ENCODE measurements at places on chromosomes 6 and 20. TPM values are rescaled to one million over a fixed set of nuclear protein-coding genes. Genes with fewer than 3 reads are reported as not detected.

Gene FLOT1
- 94.5 TPM for total RNA-seq

GRCh38 chr20:63974402-63975200 is 4.8 kb downstream of the SAMD10 start:
- no peak overlapping the region for H3K27ac ChIP-seq
- H3K4me1 ChIP-seq: peaks cover 5% of the 10 kb centered on the region
- H3K4me3 ChIP-seq: no peak overlapping the region

DNA sequence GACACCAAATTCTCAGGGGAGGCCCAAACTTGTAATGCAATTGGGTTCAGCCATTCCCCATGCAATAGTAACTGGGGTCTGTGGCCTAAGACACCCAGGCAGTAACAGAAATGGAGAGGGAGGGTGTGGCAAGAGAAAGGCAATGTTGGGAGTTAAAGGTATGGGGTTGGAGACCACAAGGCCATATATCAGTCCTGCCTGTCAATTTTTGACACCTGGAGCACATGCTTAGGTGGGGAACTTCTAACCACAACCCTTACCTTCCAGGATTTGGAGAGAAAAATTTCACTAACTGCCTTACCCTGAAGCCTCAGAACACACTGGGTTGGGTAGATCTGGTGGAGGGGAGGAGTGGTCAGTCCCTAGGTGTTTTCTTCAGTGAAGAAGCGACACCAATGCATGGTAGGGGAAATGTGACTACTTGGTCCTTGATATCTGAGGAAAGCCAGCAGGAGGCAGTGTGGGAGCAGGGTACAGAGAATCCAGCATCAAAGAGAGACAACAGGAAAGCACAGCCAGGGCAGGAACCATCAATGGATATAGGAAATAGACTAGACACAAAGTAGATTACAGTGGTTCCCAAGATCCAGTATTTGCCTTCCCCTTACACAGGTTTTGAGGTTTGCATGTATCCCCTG is 6.8 kb upstream of the USP49 start:
- peaks cover 4% of the 10 kb centered on the region for H3K4me1 ChIP-seq
- H3K4me3 ChIP-seq: no peak overlapping the region
- peak; percentile 44 for DNase-seq
- peaks cover 5% of the 10 kb centered on the region for H3K36me3 ChIP-seq

Gene ZNF76
- total RNA-seq: 18.1 TPM

Gene ACOT13
- total RNA-seq: 17.4 TPM

- 0 out of 2 replicates have a peak, but pooled peaks cover 4% of the 10 kb centered on the region for H3K27me3 ChIP-seq
- peak; percentile 74 for DNase-seq
- H3K36me3 ChIP-seq: no peaks in the 10 kb centered on the region
- H3K27ac ChIP-seq: no peak overlapping the region
- H3K4me1 ChIP-seq: no peaks in the 10 kb centered on the region
- no peak overlapping the region for H3K4me3 ChIP-seq
Measured at GRCh38 chr6:131929264-131929663, 21.9 kb downstream of the CCN2 start.

DNA sequence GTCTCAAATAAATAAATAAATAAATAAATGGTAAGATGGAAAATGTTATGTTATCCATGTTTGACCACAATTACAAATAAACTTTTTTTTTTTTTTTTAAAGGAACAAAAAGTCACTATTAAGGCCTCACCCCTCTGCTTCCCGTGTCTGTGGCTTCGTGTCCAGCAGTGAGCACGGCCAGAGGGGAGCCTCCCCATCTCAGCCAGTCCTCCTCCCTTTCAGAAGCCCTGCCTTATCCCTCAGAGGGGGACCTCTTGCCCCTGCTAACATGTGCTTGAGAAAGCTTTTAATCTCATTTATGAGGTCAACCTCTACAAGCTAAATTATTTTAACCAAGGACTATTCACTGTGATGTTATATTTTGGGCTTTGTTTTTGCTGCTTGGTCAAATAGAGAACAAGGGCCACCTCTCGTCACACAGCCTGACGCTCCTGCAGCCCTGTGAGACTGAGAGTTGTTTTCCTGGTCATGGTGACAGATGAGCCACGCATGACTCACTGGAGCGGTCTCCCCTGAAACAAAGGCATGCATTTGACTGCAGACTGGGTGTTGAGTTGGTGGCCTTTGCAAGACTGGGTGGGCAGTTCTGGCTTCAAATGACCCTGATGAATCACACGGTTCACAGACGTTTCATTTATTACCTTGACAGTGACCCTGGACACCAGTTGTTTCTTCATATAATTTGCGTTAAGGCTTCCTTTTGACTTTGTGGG is 131.8 kb downstream of the TIAM2 start:
- peaks cover 21% of the 10 kb centered on the region for H3K4me1 ChIP-seq
- DNase-seq: no peak

DNA sequence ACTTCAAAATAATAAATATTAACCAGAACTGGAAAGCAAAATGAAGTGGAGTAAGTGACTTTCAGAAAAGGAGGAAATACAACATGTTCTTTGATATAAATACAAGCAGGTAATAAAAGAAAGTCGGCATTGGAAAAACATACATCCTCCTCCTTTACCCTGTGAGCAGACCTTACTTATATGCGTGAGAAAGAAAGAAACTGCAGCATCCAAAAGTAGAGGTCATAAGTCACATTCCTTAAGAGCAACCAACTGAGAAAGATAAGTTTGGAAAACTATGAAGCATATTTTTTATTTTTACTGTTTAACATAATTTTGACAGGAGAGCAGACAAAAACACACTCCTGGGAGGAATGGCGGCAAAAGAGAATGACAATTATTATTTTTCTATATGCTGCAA is 155.5 kb downstream of the HACE1 start:
- no peak overlapping the region for H3K4me3 ChIP-seq
- H3K4me1 ChIP-seq: no peaks in the 10 kb centered on the region
- H3K36me3 ChIP-seq: no peaks in the 10 kb centered on the region
- no peak for DNase-seq
- no peaks in the 10 kb centered on the region for H3K27me3 ChIP-seq

DNA sequence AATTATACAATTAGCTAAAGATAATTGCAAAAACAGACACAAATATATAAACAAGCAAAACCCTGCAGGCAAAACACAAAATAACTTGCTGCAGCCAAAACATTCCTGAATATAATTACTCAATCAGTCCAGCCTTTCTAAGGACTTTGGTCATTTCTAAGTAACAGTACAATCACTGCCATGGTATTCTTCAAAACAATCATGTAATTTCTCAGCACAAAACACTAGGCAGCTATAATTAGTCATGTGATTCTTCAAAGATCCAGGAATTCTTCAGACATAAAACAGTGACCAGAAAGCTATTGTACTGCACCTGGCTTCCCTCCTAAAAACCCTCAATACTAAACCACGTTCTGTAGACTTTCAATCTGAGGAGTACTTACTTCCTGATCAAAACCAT is 881.1 kb downstream of the EPHA7 start:
- H3K27ac ChIP-seq: no peak overlapping the region
- H3K27me3 ChIP-seq: no peaks in the 10 kb centered on the region
- H3K4me1 ChIP-seq: 0 out of 2 replicates have a peak, but pooled peaks cover 4% of the 10 kb centered on the region
- no peak for DNase-seq
- no peaks in the 10 kb centered on the region for H3K36me3 ChIP-seq
- no peak overlapping the region for H3K4me3 ChIP-seq

- H3K4me1 ChIP-seq: peaks cover 5% of the 10 kb centered on the region
- DNase-seq: no peak
- no peak overlapping the region for H3K27ac ChIP-seq
- H3K27me3 ChIP-seq: no peaks in the 10 kb centered on the region
Measured at GRCh38 chr20:44690781-44691423, 24.3 kb upstream of the CCN5 start.

DNA sequence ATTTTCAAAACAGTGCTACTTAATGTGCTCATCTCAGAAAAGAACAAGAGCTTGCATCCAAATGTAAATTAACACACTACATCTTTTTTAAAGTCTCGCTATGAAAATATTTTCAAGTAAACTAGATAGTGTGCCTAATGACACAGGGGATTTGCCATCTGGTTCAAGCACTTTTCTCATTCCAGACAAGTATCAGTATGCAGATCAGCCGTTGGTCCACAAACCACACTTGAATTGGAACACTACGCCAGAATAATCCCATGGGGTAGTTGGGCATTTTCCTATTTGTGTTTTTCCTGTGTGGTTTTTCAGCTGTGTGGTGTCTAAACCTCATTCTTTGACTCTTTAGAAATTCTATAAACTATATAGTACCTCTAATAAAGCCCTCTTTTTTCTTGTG is 256.2 kb downstream of the EPHA7 start:
- H3K4me3 ChIP-seq: no peak overlapping the region
- DNase-seq: no peak

All from GM23338 (cell line).